ENCODE measurements at places on chromosomes 3 and 15.

GRCh38 chr15:83653639-83654378 lies at the start of gene ADAMTSL3:
Gene ADAMTSL3 (plus strand): TSS chr15:83654123. CDS start chr15:83655762, 1,639 bp downstream.
- no peak for DNase-seq

DNA sequence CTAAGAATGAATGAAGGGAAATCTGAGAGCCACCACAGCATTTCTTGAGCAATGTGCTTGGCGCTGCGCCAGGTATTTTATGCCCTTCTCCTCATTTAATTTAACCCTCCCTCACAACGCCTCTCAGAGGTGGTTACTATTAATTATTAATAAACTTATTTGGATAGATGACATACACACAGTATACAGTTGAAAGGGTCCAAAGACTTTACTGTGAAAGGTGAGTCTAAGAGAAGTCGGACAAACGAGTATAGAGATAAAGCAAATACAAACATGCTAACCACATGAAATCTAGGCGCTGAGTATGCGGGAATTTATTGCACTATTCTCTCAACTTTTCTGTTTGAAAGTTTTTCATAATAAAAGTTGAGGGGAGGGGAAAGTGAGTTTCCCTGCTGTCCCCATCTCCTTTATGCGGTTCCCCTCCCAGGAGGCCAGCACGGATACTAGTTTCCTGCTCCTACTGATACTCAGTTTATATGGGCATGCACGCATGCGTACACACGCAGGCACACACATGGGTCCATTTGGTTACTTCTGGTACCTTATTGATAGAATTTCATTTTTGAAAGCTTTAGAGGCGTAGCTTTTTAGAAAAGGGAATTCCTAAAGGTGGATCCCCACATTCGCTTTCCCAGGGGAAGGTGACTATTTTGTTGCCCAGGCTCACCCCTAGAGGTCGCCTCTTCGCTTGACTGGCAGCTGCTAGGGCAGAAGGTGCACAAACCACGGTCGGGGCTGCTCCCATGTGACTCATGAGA lies 28.5 kb upstream of the KCTD6 start:
- peak; percentile 86 for DNase-seq

GRCh38 chr15:73944161-73945129 lies 18.2 kb downstream of the LOXL1 start:
- DNase-seq, result no peak

DNA sequence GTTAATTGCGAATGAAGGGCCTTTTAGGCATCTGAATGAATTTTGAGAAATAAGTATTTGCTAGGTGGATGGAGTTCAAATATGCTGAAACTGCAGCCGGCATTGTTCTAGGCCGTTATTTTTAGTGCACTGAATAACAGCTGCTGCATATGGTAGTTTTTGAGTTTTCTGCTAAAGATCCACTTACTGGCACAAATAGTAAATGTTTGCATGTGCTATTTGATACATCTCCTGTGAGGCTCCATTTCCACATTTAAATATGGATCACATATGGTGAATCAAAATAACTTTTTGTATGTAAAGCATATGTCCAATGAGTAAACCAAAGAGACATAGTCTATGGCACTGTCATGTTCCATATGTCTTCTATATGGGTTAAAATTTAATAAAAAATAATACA lies 56.7 kb upstream of the CNTN4 start:
- no peak for DNase-seq

GRCh38 chr15:33810806-33811205 lies 157.5 kb upstream of the CHRM5 start:
- DNase-seq, result no peak

- DNase-seq, result no peak
Observed at GRCh38 chr15:40075298-40076044, 33.2 kb downstream of the BMF start.

- no peak for DNase-seq
Observed at GRCh38 chr3:43695863-43696262, 5.1 kb downstream of the ABHD5 start.

GRCh38 chr3:194177141-194177540 lies 41.2 kb downstream of the HES1 start:
- DNase-seq, result no peak

- DNase-seq, result no peak
Observed at GRCh38 chr3:72145506-72146380, 360.8 kb upstream of the PROK2 start.

DNA sequence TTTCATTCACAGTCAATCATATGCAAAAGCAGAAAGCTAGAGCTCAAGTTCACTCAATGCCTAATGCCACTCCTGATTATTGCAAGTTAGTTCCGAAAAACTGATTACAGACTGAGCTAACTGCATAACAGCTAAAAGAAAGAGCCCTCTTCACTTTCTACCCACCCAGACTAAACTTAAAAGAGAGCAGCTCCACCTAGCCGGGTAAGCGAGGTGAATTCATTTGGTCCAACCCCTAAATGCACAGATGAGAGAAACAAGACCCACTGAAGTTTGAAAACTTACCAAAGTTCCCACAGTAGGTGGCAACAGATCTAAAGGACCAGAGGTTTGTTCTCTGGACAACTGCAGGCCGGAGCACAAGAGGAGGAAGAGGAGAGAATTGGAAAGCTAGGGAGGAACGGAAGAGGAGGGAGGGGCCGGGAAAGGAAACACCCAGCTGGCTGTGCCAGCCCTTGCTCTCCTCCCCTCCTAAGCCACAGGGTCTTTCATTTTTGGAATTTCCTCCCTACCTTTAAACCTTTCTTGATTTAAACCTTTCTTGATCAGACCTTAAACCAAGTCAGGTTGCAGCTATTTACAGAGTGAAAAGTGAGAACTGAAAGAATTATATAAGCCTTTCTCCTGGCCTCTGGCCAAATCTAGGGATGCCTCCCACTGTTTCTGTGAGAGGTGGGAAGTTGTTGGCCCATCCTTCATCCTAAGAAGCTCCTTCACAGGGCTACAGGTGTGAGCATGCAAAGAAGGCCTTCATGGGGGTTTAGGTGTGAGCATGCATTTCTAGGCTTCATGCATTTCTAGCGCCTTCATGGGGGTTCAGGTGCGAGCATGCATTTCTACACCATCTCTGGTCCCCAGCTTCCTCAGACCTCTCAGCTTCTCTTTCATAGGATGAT lies 114.7 kb upstream of the LMOD3 start:
- DNase-seq, result no peak

- peak; percentile 41 for DNase-seq
Observed at GRCh38 chr3:141955175-141955574, 78.7 kb downstream of the ATP1B3 start.

GRCh38 chr3:108406063-108406660 lies 104.2 kb downstream of the MYH15 start:
- no peak for DNase-seq
